ENCODE measurements at places on chromosomes 5 and 9.

- no peak for DNase-seq
Measured at GRCh38 chr5:126433701-126434100, 10.5 kb downstream of the GRAMD2B start.

- peak; percentile 15 for DNase-seq
Measured at GRCh38 chr5:176362233-176362490, 598 bp upstream of the KIAA1191 start.

DNA sequence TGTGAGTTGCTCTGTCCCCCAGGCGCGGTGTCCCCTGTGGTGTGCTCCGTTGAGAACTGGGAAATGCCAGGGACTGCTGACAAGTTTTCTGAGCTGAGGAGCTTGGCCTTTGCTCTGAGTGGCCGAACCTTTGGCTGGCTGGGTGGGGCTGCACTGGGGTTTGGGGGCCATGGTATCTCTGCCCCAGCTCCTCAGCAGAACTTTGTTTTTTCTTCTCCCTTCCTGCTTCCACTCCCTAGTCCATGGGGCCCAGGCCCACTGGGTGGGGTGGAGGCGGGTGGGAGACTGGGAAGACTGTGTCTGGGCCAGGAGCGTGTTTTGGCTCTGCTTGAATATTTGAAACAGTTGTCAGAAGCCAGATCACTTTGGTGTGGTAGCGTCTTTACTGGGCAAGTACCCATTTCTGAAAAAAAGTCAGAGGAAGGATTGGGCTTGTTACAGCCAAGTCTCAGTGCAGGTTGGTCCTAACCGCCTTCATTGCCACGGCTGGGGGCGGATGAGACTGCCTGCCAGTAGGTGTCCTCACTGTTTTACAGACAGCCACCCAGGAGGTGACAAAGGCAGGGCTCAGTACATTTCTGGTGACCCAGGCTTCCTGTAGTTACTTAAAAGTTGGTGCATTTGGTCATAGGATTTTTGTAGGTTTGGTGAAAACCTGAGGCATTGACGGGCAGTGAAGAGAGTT is 92.7 kb downstream of the DAB2IP start:
- no peak for DNase-seq

GRCh38 chr9:35811381-35812024 is 559 bp downstream of the SPAG8 start:
- no peak for DNase-seq

DNA sequence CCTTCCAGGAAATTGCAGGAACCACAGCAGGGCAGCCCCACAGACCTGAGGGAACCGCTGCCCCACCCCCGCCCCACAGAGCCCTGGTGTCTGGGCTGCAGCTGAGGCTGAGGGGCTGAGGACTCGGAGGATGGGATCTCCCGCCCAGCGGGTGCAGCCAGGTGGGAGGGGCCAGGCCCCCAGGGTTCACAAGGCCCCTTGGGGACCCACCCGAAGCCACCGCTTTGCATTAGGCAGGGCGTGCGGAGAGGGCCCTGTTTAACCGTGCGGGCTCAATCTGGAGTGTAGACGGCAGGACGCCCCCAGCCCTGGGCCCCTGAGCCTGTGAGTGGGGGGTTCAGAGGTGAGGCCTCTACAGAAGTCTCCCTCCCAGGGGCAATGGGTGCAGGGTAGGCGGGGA is 10.8 kb downstream of the NOTCH1 start:
- DNase-seq: no peak

- DNase-seq: no peak
Measured at GRCh38 chr5:170348137-170348633, 41.0 kb downstream of the KCNMB1 start.

GRCh38 chr9:135671591-135672041 is 8.5 kb downstream of the LCN9 start:
- DNase-seq: no peak

GRCh38 chr5:125201446-125202052 is 455.1 kb upstream of the ZNF608 start:
- no peak for DNase-seq

- no peak for DNase-seq
Measured at GRCh38 chr9:123946101-123946821, 16.3 kb upstream of the DENND1A start.

DNA sequence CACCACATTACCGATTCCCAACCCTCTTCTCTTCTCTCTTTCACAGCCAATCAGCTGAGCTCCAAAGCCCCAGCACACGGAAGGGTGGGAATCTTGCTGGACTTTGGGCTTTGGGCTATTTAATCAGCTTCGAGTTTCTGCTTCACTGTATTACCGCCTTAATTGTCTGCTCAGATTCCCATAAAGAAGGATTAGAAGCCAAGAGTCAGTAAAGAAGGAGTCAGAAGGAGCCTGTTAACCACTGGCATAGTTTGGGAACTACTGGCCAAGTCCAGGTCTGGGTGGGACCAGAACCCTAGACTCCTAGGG is 4.4 kb downstream of the SPRY4 start:
- no peak for DNase-seq

DNA sequence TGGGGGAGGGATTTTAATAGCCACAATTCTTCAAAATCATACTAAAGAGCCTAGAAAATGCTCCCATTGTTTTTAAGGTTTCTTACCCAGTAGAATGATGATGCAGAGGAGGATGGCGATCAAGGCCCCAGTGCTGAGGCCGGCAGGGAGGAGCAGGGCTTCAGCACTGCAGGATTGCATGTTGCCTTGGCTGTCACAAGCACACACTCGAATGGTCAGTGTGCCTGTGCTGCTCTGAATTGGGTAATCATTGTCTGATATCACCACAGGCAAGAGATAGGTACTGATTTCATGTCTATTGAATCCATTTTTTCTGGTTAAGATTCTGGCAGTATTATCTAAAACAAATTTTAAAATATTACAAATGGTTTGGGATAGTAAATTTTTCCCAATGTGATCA is 153.3 kb downstream of the CDH10 start:
- DNase-seq: no peak

DNA sequence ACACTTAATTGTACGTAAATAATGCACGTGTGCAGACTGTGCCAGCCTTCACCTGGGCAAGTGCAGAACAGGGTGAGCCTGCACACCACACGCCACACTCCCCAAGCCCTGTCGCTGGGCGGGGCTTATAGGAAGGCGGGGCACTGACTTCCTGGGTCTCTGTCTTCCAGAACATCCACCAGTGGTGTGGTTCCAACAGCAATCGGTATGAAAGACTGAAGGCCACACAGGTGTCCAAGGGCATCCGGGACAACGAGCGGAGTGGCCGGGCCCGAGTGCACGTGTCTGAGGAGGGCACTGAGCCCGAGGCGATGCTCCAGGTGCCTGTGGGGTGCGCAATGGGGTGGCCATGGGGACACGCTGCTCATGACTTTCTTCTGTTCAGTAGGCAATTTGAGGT is 44.2 kb downstream of the GSN start:
- DNase-seq: no peak

DNA sequence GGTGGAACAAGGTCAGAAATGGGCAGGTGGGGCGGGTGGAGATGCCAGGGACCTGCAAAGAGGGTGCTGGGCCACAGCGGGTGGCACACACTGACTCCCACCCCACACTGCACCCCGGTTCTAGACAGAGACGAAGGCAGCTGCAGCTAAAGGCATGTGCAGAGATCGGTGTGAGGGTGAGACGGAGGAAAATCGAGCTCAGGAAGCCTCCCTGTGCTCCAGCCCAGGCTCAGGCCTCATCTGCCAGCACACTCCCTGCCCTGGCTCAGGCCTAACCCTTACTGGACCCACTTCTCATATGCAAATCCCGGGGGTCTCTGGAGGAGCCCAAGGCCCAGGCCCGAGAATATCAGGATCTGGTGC is 130.8 kb upstream of the PPP1R26 start:
- DNase-seq: no peak

GRCh38 chr5:68479524-68479923 is 264.0 kb downstream of the PIK3R1 start:
- DNase-seq: no peak

DNA sequence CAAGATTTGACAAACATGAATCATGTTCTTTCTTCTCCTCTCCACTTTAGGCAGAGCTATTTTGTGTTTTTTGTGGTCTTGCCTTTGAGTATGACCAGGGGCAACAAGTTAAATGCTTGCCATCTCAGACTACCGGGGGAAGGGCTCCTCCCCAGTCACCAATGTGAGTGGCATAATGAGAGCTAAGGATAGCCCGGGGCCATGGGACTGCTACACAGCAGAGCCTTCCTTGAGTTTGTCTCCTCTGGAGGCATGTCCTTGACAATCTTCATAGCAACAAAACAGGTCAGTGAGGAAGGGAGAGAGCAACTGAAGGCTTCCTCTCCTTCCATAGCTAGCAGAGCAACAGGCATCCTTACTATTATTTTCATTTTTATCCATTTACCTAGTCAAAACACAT is 299.3 kb downstream of the ENC1 start:
- no peak for DNase-seq

GRCh38 chr5:36507332-36507952 is 99.0 kb upstream of the SLC1A3 start:
- peak; percentile 81 for DNase-seq

GRCh38 chr5:16390825-16391224 is 74.8 kb downstream of the ZNF622 start:
- no peak for DNase-seq

GRCh38 chr9:121366611-121367192 is 3.3 kb downstream of the STOM start:
- no peak for DNase-seq

DNA sequence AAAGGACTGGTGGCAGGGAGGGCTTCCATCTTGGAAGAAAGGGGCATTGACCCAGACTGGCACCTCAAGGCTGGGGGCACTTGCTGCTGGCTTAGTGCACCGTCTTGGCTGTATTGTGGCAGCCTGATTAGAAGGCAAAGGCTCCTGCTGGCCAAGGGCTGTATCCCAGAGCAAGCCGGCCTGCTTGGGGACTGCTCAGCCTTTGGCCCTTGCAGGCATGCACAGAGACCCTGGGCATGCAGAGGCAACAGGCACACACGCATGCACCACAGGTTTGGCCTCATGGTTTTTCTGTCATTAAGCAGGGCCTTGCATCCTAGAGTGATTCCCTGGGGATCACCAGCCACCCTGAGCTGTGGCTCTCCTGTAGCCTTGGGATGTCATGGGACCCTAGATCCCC is 29.0 kb downstream of the PITX1 start:
- no peak for DNase-seq

GRCh38 chr5:108858959-108859358 is 111.3 kb downstream of the FER start:
- DNase-seq: no peak

DNA sequence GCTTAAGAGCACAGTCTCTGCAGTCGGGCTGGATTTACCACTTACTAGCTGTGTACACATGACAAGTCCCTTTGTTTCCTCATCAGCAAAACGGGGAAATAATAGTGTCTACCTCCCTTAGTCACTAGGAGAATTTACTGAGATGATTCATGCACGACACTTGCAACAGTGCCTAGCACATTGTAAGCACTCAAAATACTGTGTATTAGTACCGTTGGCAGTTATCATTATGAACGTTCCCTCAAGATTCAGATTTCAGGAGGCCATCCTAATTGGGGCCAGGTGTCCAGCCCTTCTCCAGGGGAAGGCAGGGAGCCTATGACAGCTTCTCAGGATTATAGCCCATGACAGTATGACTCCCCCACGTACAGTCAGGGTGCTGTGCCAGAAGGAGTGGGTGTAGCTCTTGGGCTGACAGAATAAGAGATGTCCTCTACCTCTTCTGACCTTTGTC is 164.3 kb downstream of the DOCK2 start:
- DNase-seq: no peak

DNA sequence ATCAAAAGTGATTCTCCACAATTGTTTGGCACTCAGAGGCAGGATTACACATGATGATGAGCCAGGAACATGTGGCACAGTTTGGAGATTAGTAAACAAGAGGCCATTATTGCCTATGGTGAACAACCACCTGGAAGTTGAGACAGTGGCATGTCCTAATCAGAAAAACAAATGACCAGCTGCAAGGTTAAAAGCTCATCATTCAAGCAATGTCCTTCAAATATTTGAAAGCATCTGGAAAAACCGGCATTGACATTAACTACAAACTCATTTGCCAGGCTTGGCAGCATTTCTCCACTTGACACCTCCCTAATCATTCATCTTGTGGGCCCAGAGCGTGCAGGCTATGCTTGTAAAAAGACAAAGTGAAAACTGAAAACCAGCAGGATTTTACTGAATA is 80.6 kb upstream of the MEGF10 start:
- peak; percentile 7 for DNase-seq

- DNase-seq: no peak
Measured at GRCh38 chr5:102682101-102682647, 72.9 kb upstream of the PAM start.

DNA sequence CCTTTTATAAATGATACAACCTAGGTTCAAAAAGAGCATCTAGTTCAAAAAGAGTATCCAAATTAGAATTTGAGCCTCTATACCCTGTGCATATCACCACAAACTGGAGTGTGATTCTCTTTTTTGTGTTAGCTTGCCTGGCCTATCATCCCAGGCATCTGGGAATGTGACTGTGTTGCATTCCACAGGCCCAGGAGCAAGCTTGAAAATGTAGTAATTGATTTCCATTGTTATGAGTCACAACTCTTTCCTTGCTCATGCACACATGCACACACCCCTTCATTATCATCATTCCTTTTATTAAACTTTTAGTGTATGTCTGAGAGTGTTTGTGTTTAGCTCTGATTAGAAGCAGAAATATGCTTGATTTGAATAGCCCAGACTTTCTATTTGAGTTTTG is 75.2 kb downstream of the FCHO2 start:
- no peak for DNase-seq

- no peak for DNase-seq
Measured at GRCh38 chr9:16001856-16002255, 449.0 kb downstream of the CCDC171 start.

DNA sequence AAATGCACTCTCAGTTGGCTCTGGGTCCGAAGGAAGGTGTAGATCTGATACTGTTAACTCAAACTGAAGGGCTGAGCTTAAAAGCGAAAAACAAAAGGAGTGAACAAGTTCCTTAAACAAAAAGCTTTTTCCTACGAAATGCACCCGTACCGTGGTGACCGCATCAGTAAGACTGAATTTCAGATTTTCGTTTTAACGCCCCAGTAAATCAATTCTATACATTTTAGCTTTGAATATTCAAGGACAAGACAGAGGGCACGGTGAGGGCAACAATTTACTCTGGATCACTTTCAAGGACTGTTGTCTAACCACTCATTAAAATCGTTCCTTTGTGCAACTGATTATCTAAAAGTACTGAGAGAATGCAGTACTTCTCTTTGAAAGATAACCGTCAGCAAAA is 1.9 kb downstream of the HOMER1 start:
- DNase-seq: no peak

GRCh38 chr5:130549884-130550561 is 615.0 kb downstream of the HINT1 start:
- DNase-seq: no peak

GRCh38 chr9:116285320-116285719 is 131.7 kb downstream of the PAPPA start:
- DNase-seq: no peak

Data from NCI-H2081 (cell line).